Bone marrow (tissue), 2 donors: ENCODE measurements at places on chromosomes 16 and 17.

GRCh38 chr17:68709461-68709860 lies 108.3 kb upstream of the FAM20A start:
- DNase-seq, result no peak

DNA sequence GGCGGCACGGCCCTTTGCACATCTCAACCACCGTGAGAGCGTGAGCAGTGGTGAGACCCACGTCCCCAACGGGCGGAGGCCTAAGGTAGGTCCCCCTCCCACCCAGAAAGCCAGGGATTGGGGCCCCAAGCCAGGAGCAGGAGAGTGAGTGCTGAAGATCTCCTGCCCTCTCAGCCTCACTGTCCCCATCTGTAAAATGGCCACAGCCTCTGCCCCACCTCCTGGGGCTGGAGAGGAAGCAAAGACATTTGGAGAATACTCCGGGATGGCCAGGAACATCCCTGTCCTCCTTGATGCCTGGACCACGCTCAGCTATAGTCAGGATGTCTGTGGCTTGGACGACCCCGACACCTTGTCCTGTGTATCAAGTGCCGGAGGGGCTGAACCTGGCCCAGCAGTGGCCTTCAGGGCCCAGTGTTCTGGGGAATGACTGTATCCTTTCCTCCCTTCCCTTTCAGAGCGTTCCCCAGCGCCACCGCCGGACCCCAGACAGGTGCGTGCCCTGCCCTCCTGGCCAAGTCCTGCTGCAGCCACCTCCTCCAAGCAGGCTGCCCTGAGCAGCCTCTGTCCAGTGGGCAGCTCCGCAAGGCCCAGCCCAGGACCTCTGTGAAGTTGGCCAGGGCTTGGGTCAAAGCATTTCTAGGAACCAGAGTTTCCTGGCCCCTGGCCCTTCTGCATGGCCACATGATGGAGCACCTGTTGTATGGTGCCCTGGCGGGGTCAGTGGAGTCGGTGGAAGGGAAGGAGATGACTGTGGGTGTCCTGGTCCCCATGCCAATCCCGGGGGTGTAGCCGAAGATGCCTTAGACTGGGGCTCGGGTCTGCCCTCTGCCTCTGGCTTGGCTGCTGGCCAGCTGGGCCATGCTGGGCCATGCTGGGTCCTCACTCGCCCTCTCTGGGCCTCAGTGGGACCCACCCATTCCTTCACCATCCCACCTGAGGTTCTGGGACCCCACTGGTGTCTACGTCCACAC lies 38.4 kb downstream of the ADCY7 start:
- no peak for DNase-seq

DNA sequence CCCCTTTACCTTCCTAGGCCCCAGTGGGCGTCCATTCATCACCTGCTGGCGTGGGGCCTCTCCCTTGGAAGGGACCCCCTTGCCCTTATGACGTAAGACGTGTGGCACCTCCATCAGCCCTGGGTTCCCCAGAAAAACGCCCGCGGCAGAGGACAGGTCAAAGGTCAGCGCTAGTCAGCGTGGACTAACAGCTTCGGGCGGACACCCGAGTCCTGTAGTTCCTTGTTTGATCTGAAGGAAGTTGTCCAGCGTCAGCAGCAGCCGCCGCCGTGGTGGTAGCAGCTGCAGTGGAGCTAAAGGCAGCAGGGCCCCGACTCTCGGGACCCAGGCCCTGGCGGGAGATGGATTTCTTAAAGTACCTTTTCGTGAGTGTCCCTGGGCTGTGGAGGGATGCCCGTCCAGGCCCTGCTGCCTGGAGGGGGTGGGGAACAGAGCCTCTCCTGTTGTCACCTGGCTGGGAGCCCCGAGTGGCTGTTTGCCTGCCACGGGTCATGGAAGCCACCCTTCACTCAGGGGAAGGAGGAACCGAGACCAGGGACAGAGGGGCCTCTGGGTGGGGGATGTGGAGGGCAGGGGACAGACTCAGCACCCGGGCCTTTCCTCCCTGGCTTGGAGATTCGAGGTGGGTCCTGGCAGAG lies 123.6 kb downstream of the OR1D5 start:
- DNase-seq, result no peak

- DNase-seq, result peak; percentile 86
These were observed 58.0 kb upstream of the GSE1 start for GRCh38 chr16:85554889-85555718.

- no peak for DNase-seq
These were observed 8.4 kb upstream of the HERPUD1 start for GRCh38 chr16:56923481-56924091.

- DNase-seq, result no peak
These were observed 19.9 kb downstream of the NCBP3 start for GRCh38 chr17:3826191-3826590.

- DNase-seq, result no peak
These were observed 41.1 kb upstream of the KIFC3 start for GRCh38 chr16:57843400-57843799.

- no peak for DNase-seq
These were observed 2.8 kb upstream of the IRX3 start for GRCh38 chr16:54289242-54289944.

DNA sequence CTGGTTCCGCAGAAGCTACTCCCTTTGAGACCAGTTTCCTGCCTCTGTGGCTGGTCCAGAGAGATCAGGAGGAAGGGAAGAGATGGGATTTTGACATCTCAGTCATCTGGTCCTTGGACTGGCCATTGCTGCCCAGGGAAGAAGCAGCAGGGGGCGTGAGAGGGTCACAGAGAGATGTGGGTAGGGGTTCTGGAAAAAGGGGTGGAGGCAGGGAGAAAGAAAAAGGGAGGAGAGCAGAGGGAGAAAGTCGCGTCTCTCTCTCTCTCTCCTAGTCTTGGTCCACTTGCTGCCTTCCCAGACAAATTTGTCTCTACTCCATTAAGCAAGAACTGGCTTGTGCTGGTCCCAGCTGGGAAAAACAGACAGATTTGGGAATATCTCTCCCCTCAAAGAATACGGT lies 4.4 kb downstream of the SHBG start:
- no peak for DNase-seq

DNA sequence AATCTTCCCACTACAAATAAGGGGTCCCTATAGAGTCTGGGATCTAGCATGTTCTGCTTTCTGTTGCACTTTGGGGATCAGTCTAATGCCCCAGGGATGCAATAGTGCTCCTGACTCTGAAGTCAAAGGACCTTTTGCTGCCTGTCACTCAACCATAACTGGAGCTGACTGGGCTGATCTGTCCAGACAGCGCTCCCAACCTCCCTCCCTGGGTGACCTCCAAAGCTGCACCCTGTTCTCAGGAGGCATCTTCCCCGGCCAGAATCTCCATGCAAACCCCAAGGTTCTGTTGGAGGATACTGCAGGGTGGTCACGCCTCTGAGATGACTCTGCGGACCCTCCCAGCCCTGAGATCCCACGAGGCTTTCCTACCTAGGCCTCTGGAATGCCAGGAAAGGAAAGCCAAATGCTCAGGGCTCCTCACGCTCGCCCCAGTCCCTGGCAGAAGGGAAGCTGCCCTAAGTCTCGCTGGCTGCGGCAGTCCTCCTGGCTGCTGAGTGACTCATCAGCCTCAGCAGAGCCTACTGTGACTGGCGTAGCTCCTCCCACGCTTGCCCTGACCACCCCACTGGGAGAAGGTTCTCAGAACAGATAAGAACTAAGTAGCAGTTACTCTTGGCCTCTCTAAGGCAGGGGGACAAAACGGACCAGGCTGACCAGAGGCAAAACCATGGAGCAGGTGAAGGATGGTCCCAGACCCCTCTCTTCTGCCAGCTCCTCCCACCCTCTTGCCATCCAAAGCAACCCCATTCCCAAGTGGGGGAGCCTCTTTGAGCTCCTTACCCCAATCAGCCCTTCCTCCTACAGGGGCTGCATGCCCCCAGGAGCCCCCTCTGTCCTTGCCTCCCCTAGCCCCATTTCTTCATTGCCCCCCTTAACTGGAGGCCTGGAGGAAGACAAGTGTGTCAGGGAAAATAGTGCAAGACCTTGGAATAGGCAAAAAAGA lies 124.1 kb upstream of the TNRC6C start:
- DNase-seq, result peak; percentile 86

- no peak for DNase-seq
These were observed 61.5 kb downstream of the SLC39A11 start for GRCh38 chr17:73030995-73031394.

DNA sequence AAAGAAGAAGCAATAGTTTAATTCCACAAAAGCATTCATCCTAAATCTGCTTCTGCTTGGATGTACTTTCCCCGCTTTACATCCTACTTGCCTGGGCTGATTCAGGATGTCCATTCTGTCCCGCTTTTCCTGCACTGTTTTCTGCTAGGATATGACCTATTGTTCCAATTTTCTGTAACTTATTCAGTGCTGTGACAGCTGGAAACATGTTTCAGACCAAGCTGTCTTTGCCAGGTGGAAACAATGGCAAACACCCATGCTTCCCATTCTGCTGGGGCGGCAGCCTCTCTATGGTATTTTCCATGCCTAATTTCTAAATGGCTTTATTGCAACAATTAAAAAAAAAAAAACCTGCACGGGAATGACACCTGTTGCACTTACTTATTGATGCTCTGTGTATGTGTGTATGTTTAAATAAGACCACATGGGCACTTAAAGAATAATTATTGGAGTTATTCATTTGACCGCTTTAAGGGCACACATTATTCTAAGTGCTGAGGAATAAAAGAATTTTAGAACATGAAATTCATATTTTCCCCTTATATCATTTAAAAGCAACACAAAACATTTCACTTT lies 21.0 kb downstream of the COQ7 start:
- DNase-seq, result no peak

- DNase-seq, result no peak
These were observed 52.3 kb upstream of the MRTFB start for GRCh38 chr16:14018851-14019250.

GRCh38 chr17:15175356-15175755 lies 89.8 kb downstream of the PMP22 start:
- no peak for DNase-seq

GRCh38 chr17:1574697-1575471 lies 12.3 kb upstream of the PITPNA start:
- no peak for DNase-seq

DNA sequence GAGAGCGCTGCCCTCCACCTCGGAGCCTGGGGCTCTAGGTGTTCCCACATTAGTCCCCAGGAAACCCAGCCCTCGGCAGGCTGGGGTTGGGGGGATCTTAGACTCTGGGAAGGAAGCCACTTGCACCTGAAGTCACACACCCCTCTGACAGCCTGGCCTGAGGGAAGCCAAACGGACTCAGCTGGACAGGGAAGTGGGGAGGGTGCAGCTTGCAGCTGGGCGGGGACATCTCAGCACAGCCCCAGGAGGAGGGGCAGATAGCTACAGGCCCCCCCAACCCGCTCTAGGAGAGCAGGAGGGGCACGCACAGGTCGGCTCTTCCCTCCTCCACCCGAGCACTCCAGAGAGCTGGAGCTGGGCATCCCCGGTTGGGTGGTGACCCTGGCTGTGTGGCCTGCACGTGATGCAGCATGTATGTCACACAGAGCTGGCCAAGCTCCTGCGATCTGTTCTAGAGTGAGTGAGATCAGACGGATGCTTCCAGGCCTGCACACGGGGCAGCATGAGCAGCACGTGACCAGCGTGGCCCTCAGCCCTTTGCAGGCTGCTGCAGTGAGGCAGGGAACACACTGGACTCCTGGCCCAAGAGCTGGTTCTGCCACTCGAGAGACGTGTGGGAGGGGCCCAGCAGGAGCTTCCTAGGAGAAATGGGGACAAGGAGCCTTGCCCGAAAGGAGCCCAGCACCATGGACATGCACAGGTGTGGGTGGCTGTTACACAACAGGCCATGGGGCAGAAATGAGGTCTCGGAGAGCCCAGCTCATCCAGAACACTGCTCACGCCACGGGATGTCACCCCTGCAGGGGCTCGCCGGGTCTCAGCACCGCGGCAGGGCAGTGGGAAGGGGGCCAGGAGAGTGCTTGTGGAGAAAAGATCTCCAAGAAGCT lies 15.4 kb downstream of the KIFC3 start:
- DNase-seq, result no peak

GRCh38 chr16:69725480-69726312 lies 664 bp downstream of the NQO1 start:
- no peak for DNase-seq

DNA sequence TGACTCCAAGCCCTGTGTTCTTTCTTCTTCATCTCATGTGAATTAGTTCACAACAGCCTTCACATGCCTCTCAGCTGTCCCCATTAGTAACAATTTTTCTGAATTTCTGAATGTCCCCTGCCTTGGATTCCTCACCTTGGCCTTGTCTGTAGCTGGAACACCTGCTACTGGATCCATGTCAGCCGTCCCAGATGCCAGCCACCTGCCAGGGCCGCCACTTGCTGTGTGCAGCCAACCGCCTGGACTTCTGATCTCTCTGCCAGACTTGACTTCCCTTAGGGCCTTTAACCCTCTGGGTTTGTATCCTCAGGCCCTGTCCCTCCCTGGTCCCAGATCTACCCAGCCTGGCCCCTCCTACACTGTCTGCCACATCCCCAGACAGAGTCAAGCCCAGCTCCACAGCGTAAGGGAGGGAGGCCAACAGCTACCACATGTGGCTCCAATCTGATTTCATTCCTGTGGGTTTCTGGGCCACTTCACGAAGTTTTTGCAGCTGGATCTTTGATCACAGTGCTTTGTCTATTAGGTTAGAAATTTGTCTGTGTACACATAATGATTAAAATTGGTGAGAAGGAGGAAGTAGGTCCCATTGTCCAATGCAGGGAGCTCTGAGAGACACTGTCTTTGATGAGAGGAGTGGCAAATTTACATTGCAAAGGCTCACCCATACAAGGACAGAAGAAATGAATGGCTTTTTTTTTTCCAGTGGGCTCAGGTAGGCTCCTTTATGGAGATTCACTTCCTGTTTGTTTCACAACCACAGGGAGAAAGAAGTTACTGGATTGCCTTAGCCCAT lies 15.3 kb downstream of the MPP2 start:
- no peak for DNase-seq

DNA sequence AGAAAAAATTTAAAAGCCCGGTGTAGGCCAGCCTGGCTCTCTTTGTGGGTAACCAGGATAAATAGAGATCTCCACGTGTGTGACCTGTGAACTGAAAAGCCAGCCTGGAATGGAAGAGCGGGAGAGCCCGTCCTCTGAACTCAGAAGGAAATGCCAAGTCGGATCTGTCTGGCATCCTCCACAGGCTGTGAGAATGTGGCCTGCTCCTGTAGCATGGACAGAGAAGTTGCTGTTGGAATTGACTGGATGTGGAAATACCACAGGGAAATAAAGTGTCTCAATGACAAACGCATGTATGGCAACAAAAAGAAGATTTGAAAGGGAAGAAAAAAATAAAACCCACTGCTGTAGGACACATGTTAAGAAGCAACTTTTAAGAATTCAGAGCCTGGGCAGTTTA lies 6.7 kb downstream of the KLHL36 start:
- no peak for DNase-seq

DNA sequence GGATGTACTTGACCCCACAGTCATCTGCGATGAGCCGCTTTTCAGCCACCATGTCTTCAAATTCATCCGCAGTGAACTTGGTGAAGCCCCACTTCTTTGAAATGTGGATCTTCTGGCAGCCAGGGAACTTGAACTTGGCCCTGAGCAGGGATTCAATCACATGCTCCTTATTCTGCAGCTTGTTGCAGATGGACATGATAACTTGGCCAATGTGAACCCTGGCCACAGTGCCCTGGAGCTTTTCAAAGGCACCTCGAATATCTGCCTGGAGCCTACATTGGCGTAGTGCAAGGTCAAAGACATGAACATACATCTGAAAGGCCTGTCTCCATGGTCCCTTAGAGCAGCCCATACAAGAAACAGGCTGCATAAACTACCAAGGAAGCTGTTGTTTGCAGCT lies 1.8 kb upstream of the TENT4B start:
- DNase-seq, result no peak
